Choroid plexus epithelial cell (primary cell): ENCODE measurements at places on chromosomes 11 and 22.

GRCh38 chr11:110336054-110336453 lies 39.6 kb upstream of the RDX start:
- DNase-seq = no peak

DNA sequence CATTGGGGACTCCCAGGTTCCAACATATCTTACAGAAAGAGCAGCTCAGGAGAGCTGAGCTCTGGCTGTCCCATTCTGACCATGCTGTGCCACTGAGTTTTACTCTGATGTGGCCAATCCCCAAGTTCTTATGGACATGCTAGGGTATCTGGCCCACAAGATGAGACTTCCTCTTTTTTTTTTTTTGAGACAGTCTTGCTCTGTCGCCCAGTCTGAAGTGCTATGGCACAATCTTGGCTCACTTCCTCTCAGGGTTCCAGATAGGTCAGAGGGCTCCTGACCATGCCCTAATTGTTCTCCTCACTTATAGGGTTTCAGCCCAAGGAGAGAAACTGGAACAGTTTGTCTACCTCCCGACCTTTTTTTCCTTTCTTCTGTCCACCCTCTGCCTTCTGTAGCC lies 152.3 kb upstream of the CCDC90B start:
- DNase-seq = no peak

- peak; percentile 86 for DNase-seq
These were observed 2.1 kb downstream of the LPXN start for GRCh38 chr11:58573451-58574104.

- DNase-seq = no peak
These were observed 3.3 kb downstream of the IL10RA start for GRCh38 chr11:117989351-117990102.

DNA sequence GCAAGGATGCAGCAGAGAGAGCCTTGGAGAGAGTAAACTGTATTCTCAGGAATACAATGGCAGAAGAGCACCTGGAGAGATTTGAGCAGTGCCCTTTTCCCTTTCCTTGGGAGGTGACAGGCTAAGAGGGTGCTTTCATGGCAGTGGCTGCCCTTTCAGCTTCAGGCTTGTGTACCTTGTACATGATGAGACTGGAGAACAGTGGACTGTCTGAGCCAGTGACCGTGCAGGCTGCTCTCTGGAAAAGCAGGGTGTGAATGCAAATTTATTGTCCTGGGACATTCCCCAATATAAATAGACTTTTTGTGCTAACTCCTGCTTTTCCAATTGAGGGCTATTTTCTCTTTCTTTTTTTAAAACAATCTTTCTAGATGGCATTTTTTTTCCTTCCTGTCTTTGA lies 99.3 kb downstream of the TRIM44 start:
- no peak for DNase-seq

- DNase-seq = peak; percentile 52
These were observed 78.7 kb downstream of the COMMD9 start for GRCh38 chr11:36210529-36210928.
